ENCODE measurements at places on chromosomes 1 and 21. TPM values are rescaled to one million over a fixed set of nuclear protein-coding genes. Genes with fewer than 3 reads are reported as not detected.

DNA sequence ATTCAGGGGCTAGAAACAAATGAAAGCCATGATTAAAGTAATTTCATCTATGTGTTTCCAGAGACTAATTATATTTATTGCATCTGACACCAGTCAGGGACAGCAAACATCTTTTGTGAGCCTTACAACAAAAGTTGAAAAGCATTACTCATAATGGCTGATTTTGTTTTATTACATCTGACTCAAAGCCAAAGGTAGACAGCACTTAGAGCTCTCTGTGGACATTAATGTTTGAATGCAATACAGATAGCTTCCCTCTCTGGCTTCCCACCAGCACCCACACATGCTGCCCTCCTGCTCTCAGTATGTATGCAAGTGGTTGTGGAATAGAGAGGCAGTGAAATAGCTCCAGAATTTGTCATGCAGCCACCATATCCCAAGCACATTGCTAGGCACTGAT is 198.7 kb downstream of the SETD4 start:
- no peak for DNase-seq

DNA sequence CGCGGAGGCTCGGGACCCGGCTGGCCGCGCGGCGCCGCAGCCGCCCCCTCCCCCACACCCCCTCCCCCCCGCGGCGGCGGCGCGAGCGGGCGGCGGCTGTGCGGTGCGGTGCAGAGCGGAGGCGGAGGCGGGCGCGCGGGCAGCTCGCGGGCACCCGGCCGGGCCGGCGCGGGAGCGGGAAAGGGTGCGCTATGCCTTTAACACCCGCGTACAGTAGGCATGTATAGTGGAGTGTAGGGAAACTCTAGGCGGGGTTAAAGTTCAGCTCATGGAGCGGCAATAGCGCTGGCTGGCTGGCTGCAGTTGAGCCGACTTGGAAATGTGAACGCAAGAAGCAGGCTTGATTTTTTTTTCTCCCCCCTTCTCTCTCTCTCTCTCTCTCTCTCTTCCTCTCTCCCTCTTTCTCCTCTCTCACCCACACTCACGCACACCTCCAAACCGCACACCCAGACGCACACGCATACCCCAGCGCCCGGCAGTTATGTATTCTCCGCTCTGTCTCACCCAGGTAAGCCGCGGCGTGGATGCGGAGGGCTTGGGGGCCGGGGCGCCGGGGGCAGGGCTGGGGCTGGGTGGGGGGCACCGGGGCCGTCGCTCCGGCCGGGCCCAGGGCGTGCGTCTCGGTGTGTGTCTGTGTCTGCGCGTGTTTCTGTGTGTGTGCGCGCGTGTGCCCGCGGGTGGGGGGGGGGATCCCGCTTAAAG is at the start of gene NFIA:
Gene NFIA (plus strand): TSS at position 251 of the 702 bp plus-strand sequence.
- DNase-seq, result peak; percentile 10

GRCh38 chr1:246404078-246404477 is 103.0 kb downstream of the SMYD3 start:
- DNase-seq, result no peak

- no peak for DNase-seq
Observed at GRCh38 chr21:25885880-25886279, 151.1 kb downstream of the GABPA start.

GRCh38 chr1:178109348-178110143 is 15.6 kb downstream of the RASAL2 start:
- no peak for DNase-seq

GRCh38 chr21:25296252-25296651 is 311.0 kb downstream of the MRPL39 start:
- no peak for DNase-seq

- DNase-seq, result no peak
Observed at GRCh38 chr1:186682736-186683135, 2.5 kb upstream of the PTGS2 start.

DNA sequence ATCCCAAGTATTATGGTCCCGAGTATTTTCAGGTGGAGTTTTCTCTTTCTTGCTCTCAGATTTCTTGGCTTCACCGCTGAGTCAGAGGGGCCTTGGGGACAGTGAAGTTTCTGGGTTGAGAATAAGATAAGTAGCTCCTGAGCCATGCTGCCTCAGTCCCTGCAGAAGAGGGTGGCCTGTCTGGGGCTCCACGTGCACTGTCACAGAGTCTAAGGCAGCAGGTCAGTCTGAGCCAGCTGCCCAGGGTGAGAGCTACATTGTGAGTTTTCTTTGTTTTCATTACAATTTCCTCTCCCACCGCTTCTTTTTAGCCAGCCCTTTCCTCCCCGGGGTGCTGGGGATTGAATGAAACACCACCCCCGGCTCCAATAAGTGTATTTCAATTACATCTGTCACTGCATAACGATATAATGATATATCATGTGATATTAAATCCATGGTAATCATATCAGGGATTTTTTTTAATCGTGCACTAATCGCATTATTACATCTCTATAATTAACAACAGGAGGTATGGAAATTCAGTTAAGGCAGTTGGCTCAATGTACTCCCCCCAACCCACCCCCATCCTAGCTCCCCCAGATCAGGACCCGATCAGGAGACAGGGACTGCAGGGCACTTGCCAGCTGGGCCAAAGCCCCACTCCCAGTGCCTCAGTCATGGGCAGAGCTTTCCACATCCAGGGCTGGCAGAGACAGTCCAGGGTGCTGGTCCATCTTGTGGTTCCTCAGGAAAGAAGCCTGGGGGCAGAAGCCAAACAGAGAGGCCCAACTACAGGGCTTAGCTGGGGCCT is 43.7 kb downstream of the DMAP1 start:
- no peak for DNase-seq

DNA sequence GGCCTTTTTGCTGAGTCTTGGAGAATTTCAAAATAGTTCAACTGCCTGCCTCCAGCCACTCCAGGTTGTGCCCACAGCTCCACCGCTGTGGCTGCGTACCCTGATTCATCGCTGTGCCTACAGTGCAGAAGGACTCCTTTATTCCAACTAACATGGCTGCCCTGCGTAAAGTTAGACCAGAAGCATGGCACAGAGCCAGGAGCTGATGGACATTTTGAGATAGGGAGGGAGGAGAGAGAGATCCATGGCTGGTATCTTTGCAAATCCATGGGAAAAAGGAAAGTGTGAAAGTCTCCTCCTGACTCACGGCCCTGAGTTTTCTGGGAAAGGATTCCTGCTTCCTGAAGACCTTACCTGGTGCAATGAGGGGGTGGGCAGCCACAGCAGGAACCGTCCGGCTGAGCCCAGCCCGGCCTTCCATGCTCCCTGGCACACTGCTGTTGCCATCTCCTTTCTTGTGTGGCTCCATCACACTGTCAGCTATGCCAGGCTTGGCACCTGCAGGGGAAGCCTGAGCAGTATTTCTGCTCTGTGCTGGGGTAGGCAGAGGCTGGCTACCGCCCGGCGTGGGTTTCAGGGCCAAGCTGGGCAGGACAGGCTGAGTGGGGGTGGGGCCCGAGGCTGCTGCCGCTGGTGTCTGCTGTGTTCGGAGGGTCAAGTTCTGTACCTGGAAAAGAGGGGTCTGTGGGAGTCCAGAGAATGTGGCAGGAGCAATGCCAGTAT is 46.0 kb upstream of the A3GALT2 start:
- no peak for DNase-seq

GRCh38 chr1:56666112-56666608 is 21.0 kb downstream of the PRKAA2 start:
- no peak for DNase-seq

DNA sequence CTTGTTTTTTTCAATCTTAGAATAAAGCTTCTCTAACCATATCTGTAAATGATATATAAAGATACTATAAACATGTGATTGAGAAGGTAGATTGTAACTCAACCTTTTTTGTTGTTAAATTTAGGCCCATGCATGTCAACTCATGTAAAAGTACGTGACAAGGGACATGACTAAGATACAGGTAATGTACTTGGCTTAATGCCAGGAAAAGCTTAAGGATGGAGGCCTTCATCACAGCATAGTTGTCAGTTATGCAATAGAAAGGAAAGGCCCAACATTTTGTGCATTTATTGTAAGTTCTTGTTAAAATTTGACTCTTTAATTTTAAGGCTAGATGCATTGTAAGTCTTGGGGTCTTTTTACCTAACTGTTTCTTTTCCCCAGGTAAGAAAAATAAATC is 305.1 kb downstream of the LTN1 start:
- DNase-seq, result no peak

GRCh38 chr1:153288634-153289275 is 24.0 kb downstream of the PGLYRP3 start:
- no peak for DNase-seq

GRCh38 chr1:85934516-85934915 is 222.1 kb downstream of the COL24A1 start:
- DNase-seq, result no peak

DNA sequence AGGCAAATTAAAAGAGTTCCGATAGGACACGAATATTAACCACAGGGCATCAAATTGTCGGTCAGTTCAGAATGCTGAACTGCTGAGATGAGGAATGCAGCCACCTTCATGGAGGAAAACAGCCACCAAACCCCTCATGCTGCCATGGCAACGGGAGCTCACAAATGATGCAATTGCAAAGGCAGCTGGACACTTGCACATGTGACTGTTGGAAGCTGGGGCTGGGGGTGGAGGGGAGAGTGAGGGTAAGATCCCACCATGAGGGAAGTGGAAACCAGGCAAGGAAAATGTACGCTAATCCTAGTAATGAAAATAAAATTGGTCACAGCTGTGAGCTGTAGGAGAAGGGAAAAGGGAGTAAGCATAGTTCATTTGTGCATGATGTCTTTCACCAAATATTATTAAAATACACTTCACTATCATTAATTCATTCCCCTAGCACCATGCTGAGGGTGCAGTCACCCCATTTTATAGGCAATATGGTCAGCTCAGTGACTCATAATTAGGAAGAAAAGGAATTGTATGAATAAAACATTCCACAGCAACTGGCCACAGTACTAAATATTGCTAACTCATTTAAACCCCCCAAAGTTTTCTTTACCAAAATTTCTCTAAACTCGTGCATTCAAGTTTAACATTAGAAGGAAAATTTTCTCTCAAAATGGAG is 15.3 kb downstream of the BECN2 start:
- DNase-seq, result no peak

GRCh38 chr1:117166076-117166475 is 44.5 kb upstream of the TRIM45 start:
- no peak for DNase-seq

DNA sequence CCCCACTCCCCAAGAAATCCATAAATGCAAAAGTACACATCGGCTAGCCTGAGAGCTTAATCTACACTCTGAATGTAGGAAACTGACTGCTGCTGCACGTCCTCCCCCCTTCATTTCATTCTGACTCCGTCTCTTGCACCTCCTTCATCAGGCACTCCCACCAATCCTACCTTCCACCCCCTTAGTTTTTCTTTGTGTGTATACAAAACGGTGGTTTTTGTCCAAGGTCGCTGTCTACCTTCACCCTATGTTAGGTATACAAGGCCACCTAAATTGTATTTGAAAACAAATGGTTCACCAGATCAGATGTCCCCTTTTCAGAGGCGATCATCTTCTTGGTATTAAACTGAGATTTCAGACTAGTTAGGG is 1.9 kb downstream of the WDR26 start:
- DNase-seq, result no peak

- DNase-seq, result no peak
Observed at GRCh38 chr1:67126111-67126746, 8.5 kb downstream of the C1orf141 start.

DNA sequence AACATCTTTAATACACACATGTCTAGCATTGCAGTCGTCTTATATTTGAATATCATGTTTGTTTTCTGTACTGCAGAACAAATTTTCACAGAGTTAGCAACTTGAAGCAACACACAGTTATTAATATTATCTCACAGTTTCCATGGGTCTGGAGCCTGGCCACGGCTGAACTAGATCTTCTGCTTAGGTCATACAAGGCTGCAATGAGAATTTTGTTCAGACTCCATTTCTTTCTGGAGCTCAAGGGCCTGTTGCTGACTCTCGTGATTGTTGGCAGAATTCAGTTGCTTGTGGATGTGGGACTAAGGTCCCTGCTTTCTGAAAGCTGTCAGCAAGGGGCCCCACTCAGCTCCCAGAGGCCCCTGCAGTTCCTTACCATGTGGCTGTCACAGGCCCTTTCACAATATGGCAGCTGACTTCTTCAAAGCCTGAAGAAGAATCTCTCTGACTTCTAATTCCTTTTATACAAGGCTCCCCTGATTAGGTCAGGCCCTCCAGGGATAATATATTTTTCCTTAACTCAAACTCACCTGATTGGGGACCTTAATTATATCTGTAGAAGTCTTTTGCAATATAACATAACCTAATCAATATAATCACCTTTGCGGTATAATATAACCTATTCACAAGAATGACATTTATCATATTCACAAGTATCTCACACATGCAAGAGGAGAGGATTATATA is 296.3 kb downstream of the NFIA start:
- DNase-seq, result no peak

GRCh38 chr1:170619241-170620028 is 44.5 kb upstream of the PRRX1 start:
- DNase-seq, result no peak

SPRR2F gene
- not detected for total RNA-seq

LRRC3 gene
- 0.57 TPM for total RNA-seq

TMEM61 gene
- not detected for total RNA-seq

CLEC20A gene
- total RNA-seq, result not detected

ETV3L gene
- total RNA-seq, result not detected

TENT5C gene
- 5.8 TPM for total RNA-seq

TFAP2E gene
- total RNA-seq, result 1.3 TPM

GUCA2A gene
- not detected for total RNA-seq

BMP8A gene
- total RNA-seq, result not detected

ACKR1 gene
- total RNA-seq, result not detected

RGS7 gene
- total RNA-seq, result not detected

CRP gene
- total RNA-seq, result 0.81 TPM

SPRR5 gene
- total RNA-seq, result not detected

All from activated T-cell treated with anti-CD3 and anti-CD28 coated beads, Interleukin-2, amount 50 U/mL, for 4 hours (primary cell).